Stimulated activated CD4-positive, alpha-beta T cell treated with anti-CD3 and anti-CD28 coated beads, Interleukin-2, amount 100 ng/mL, for 24 hours (primary cell): ENCODE measurements at places on chromosomes 13 and 19.
A peak's percentile ranks its signal among the peaks of the same experiment; 100 is the strongest.

DNA sequence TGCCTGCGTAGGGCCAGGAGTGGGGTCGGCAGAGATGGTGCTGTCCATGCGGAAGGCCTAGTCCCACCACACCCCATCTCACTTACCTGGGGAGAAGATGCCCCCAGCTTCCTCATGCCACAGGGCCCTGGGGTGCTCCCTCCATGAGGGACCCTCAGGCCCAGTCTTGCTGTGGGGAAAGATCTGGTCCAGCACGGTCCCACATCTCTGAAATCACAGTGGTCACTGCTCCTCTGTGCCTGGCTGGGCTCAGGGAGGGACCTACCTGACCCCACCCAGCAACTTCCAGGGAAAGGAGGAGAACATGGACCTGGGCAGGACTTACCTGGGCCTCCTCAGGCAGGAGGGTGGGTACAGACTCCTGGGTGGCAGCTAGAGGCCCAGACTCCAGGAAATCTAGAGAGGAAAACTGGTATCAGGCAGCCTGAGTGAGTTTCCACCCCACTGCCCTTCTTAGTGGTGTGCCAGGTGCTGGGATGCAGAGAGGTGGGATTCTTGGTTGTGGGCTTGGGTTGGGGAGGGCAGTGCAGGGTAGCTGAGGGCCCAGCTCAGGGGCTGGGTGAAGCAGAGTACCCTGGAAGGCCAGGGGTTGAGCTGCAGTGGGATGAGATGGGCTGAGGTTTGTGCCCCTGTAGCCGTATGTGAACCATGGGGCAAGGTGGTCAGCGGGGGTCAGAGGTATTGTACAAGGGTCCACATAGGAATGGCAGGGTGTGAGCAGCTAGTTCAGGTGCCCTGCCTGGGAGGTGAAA, 3.8 kb downstream of the MZF1 start:
- DNase-seq: no peak

- DNase-seq: peak; percentile 69
Observed at GRCh38 chr19:10565028-10565566, 713 bp downstream of the KRI1 start.

DNA sequence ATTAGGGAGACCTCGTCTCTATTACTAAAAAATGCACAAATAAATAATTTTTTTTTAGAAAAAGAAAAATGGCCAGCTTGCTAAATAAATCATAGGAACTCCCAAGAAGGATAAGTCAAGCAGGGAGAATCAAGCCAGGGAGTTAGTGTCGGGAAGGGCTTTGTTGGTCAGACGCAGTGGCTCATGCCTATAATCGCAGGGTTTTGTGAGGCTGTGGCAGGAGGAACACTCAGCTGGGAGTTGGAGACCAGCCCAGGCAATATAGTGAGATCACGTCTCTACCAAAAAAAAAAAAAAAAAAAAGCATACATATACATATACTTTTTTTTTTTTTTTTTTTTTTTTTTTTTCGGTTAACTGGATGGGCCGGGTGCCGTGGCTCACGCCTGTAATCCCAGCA, 9.0 kb downstream of the NACC1 start:
- DNase-seq: no peak

GRCh38 chr13:52896827-52897659, 48.6 kb upstream of the PCDH8 start:
- no peak for DNase-seq

- no peak for DNase-seq
Observed at GRCh38 chr19:58166708-58167280, 16.1 kb upstream of the ZNF274 start.

DNA sequence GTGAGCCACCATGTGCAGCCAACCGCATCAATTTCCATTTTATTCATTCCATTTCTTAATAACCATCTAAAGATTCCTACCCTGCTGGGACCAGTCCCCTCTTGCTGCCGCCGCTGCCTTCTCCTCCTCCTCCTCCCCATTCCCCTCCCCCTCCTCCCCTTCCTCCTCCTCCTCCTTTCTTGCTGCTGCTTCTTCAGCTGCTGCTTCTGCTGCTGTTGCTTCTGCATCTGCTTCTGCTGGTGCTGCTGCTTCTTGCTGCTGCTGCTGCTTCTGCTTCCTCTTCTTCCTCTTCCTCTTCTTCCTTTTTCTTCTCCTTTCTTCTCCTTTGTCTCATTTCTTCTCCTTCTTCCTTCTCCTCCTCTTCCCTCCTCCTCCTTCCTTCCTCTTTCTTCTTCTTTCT, 20.0 kb upstream of the SPRYD7 start:
- no peak for DNase-seq

DNA sequence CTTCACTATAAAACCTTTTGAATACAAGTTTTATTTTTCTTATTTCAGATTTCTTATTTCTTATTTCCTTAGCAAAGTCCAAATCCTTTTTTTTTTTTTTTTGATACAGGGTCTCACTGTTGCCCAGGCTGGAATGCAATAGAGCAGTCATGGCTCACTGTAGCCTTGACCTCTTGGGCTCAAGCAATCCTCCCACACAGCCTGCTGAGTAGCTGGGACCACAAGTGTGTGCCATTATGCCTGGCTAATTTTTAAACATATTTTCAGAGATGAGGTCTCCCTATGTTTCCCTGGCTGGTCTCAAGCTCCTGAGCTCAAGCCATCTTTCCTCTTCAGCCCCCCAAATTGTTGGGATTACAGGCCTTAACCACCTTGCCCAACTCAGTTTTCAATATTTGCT, 334.3 kb downstream of the DLEU7 start:
- DNase-seq: no peak

GRCh38 chr19:51339687-51340656, 2.0 kb downstream of the VSIG10L start:
- DNase-seq: peak; percentile 98

DNA sequence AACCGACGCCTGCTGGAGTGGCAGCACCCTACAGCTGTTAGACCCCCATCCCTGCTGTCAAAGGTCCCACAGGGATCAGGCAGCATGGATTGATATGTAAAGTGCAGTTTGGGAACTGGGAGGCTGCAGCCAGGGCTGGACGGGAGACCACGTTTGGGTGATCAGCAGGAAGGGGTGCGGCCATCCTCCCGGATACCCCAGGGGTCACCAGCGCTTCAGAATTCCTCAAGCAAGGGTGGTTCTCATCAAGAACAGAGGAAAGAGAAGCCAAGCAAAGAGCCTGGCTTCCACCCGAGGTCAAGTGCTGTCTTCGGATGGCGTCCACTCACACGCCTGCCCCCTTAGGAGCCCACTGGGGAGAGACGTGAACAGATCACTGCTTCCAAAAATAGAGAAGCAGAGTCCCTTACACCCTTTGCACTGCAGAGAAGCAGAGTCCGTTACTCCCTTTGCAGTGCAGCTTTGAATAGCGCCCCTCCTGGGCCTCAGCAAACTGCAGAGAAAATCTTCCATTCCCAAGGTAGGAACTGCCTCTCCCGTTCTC, 35.5 kb downstream of the DHRS12 start:
- no peak for DNase-seq

GRCh38 chr13:49739498-49740187, 48.4 kb upstream of the EBPL start:
- no peak for DNase-seq

DNA sequence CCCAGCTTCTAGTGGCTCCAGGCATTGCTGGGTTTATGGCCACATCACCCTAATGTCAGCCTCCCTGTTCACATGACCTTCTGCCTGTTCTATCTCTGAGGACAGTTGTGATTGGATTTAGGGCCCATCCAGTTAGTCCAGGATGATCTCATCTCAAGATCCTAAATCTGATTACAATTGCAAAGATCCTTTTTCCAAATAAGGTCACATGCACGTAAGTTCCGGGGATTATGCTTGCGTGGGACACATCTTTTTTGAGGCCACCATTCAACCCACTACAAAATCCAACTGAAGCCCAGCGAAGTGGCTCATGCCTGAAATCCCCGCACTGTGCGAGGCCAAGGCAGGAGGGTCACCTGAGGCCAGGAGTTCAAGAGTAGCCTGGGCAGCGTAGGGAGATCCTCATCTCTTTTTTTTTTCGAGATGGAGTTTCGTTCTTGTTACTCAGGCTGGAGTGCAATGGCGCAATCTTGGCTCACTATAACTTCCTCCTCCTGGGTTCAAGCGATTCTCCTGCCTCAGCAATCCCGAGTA, 12.3 kb downstream of the PLD3 start:
- DNase-seq: no peak

- DNase-seq: no peak
Observed at GRCh38 chr13:86283031-86283430, 483.8 kb upstream of the SLITRK6 start.

GRCh38 chr13:39469676-39470075, 133.3 kb downstream of the LHFPL6 start:
- DNase-seq: no peak

- DNase-seq: no peak
Observed at GRCh38 chr19:10379880-10380312, 476 bp downstream of the TYK2 start.

DNA sequence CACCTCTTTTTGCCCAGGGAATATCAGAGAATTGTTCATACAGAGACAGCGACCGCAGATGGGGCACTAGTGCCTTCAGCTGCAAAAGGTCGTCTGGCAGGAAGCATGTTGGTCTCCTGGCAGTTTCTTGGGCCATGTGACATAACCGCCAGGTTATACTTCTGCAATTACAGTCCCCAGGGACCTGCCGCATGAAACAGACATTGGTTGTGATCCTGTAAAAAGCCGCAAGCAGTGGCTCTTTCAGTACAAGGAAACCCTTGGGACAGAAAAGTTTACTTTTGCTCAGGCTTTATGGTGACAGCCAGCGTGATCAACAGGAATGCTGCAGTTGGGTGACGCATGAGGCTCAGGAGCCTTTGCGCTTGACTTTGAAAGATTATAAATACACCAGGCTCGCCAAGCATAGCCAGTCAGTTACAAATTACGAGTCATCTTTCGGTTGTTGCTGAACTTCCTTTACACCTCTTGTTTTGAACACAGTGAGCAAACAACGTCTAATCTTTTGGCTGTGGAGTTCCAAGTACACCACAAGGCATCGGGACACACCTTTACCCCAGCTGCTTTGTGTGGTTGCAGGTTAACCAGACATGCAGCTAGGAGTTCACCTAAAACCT, 50.5 kb upstream of the UBE2L5 start:
- peak; percentile 49 for DNase-seq

GRCh38 chr13:31452525-31452924, 252.8 kb downstream of the B3GLCT start:
- DNase-seq: no peak

GRCh38 chr19:34675919-34676318, 1.0 kb downstream of the SCGB2B2 start:
- no peak for DNase-seq

DNA sequence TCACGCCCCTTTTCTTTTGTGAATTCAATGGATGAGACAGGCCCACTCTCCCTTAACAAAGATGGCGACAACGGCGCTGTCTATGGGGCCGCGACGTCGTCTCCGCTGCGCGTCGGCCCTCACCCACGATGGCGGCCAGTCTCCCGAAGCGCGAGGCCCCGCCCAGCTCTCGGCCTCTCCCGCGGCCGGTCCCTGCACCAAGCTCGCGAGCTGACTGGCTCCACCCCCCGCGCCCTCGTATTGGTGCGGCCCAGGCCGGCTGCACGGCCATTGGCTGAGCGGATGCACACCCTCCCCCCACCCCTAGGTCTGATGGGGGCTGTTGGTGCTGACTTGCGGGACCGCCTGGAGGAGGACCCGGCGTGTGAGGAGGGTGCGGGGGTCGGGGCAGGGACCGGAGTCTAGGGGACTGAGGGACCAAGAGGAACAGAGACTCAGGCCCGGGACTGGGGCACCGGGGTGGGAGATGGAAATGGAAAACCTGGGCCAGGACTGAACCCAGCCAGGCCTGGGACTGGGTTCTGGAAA, 4.8 kb downstream of the SPHK2 start:
- peak; percentile 99 for DNase-seq

DNA sequence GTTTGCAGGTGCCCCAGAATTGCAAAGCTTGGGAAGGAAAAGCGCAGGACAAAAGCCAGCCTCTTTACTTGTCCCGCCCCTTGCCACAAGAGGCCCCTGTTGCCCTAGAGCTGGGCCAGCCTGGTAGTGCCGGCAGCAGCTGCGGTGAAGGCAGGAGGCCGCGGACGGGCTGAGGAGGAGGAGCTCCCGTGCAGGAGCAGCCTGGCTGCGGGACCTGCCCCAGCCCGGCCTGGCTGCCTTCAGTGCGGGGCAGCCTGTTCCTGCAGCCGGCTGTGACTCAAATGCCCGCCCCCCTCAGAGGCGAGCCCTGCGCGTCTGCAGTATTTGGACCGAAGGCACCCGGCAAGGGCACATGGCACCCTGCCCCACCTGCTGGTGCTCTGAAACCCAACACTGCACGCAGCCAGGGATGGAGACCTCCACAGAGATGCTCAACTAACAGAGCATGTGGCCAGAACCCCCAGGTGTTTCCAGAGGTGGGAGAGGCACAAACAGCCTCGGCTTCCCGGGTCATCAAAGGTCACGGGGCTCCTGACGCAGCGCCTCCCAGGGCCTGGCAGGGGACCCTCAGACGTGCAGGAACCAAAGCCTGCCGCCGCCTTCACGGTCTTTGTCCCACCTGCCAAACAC, 29.7 kb downstream of the NAXD start:
- DNase-seq: peak; percentile 40

DNA sequence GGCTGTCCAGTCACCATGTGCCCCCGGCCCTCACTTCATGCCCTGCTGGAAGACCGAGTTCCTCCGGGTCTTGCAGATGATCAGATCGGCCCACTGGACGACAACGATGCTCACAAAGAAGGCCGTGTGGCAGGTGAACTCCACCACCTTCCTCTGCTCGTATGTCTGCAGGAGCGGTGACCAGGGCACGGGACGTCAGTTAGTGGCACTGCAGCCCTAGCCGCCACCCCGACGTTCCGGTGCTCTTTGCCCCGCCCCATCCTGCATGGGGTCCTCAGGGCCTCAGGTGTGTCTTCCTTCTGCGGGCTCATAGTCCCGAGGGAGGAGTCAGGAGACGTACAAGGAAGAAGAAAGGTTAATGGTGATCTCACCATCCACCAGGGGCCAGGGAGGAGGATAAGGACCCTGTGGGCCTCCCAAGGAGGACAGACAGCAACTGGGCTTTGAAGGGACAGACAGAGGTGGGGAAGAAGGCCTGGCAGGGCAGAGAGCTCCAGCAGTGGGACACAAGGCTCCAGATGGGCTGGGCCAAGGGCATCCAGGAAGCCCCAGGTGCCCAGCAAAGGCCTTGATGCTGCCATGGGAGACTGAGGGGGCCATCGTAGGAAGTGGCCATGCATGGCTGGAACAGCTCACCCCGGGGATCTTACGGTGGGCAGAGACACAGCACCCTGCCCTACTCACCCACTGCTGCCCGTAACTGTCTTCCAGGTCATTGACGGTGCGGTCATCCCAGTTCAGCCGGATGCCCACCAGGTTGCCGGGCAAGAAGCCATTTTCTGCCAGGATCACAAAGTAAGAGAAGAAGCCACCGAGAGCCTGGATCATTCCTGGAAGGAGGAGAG, 9.9 kb upstream of the RABAC1 start:
- DNase-seq: no peak

GRCh38 chr13:49029570-49029969, 53.9 kb downstream of the FNDC3A start:
- no peak for DNase-seq
